Bone marrow (tissue), 2 donors: ENCODE measurements at places on chromosomes 1 and 21.

DNA sequence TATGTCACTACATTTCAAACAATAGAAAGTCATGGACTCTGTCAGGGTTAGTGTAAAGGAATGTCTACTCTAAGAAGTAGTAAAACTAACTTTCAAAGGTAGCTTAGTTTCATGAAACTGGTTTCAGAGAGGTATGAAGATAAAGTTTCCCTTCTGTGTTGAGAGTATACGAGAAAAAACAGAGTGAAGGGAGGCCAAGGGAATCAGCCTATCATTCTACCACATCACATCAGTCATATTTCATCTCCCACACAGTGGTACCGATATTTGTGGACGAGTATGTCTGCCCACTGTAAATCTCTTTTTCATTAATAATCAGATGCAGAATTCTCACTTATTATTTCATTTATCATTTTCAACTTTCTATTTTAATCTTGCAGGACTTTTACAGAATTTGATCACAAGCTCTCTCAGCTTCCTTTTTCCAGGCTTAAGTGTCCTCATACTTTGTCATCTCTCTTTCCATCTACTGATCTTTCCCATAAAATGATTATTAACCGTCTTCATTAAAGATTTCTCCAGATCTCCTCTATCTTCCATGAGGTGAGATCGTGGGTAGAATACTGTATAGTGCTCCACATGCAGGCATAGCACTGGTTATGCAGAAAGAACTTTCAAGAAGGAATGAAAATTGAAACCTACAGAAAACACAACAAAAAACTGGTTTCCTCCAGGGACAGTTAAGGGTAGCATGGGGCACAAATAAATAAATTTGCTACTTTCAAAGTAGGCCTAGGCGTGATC, 11.5 kb upstream of the IFI16 start:
- no peak for DNase-seq

GRCh38 chr1:53073868-53074311, 11.9 kb downstream of the PODN start:
- no peak for DNase-seq

DNA sequence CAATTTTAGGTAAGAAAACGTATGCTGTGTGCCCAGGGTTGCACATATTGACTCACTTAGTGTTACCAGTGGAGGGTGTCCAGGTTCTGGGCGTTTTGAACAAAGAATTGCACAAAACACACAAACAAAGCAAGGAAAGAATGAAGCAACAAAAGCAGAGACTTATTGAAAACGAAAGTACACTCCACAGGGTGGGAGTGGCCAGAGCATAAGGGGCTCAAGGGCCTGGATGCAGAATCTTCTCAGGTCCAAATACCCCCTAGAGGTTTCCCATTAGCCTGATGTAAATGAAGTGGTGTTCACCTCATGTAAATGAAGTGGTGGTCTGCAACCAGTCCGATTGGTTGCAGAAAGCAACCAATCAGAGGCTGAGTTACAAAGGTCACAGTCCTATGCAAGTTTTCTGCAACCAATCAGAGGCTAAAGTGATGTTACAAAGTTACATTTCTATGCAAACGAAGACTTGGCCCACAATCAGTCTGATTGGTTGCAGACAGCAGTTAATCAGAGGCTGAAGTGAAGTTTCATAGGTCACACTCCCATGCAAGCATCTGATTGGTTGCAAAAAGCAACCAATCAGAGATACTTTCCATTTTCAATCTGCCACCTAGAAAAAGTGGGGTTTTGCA, 228.3 kb downstream of the ST6GALNAC3 start:
- DNase-seq, result no peak

DNA sequence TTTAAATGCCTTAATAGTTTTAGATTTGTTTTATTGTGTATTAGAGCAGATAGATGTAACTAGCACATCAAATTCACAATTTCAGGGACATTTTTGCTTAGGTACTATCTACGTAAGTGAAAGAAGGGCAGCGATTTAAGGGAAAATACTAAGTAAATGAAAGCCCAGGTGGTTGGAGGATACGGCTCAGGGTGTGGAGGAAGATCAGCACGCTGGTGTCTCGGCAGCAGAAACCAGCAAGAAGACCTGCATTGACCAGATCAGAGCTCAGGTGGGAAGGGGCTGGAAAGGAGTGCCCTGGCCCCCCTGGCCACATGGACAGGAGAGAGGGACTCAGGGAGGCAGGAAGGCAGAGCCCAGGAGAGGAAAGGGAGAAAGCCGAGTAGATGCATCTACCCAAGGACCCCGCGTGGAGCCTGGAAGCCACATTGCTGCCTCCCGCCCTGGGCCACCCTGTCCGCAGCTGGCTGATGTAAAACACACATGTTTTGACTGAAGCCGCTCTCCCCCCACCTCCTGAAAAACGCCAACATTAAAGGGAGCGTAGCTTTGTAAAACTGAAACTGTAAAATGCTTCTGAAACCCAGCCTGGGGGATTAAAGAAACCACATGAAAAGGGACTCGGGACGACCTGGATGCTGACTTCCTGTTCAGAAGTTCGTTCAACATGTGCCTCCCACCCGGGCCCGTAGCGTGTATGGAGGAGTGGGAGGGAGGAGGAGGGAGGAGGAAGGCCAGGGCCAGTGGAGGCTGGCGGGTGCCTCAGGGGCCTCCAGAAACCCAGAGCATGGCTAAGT, 72.6 kb upstream of the TARDBP start:
- DNase-seq, result no peak

DNA sequence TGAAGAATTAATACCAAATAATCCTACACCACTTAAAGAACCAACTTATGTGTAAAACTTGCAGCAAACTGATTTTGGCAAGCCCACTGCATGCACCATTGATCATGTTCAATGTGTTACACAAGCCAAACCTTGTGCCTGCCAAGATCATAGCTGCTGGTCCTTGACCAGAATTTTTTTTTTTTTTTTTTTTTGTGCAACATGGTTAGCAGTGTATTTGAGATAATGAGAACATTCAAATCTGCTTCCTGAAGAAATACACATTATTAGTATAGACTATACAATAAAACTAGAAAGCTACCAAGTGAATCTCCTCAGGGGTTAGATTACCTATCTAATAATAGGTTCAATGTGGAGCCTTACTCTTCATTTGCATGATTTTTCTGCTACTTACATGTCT, 421.0 kb downstream of the MRPL39 start:
- DNase-seq, result no peak

DNA sequence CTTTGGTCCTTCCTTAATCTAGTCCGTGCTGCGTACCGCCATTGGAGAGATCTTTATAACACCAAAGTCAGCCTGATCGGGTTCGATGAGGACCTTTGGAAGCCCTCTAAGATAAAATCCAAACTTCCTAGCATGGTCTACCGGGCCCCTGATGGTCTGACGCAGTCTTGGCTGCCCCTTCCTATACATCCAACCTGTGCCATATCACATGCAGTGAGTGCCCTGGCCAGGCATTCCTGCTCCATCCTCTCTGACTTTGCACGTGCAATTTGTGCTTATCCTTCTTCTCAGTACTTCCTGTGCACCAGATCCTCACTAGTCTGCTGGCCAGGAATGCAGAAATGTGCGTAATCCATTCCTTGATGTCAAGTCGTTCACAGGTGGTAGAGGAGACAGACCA, 45.6 kb downstream of the CFAP57 start:
- no peak for DNase-seq

DNA sequence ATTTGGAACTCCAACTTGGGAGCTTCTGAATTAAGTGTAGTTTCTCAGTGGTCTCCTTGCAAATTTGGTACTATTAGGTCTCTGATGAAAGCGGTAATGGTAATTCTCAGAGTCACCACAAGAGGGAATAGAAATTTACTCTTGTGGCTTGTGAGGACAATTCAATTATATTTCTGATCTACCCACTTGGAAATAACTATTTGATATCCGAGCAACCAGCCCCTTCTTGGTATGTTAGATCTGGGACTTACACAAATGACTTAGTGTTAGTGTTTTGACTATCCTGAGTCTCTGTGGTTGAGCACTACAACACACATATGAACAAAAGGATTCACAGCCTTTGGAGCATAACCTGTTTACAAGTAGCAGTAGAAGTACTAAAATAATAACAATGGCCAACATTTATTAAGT, 68.1 kb downstream of the RPS6KA1 start:
- DNase-seq, result peak; percentile 41

- peak; percentile 79 for DNase-seq
Observed at GRCh38 chr1:154352581-154353459, 27.5 kb downstream of the ATP8B2 start.

- DNase-seq, result no peak
Observed at GRCh38 chr1:227728059-227728891, 6.8 kb downstream of the JMJD4 start.

- peak; percentile 50 for DNase-seq
Observed at GRCh38 chr1:243325305-243325890, 69.6 kb downstream of the SDCCAG8 start.

DNA sequence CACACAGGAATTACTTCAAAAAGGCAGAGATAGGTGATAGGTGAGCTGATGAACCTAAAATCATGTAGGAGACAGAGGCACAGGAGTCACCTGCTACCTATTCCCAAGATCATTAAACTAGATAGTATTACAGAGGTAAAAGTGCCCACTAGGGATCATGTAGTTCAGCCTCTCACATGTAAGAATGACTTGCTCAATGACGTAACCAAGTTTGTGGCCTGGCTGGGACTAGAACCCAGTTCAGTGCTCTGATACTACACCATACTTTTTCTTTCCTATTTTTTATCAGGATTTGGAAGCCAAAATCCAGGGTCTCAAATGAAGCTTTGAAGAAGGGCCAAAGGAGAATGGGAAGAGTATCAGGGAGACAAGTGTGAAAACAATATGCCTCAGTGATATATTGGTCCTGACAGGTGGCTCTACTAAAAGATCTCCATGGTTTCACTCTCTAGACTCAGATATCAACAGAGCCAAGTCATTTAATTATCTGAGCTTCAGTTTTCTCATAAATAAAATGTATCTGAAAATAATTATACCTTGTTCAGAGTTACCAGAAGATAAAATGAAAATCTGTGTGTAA, 87.3 kb upstream of the SLFNL1 start:
- no peak for DNase-seq

GRCh38 chr1:93219443-93219842, 38.9 kb downstream of the CCDC18 start:
- DNase-seq, result no peak

DNA sequence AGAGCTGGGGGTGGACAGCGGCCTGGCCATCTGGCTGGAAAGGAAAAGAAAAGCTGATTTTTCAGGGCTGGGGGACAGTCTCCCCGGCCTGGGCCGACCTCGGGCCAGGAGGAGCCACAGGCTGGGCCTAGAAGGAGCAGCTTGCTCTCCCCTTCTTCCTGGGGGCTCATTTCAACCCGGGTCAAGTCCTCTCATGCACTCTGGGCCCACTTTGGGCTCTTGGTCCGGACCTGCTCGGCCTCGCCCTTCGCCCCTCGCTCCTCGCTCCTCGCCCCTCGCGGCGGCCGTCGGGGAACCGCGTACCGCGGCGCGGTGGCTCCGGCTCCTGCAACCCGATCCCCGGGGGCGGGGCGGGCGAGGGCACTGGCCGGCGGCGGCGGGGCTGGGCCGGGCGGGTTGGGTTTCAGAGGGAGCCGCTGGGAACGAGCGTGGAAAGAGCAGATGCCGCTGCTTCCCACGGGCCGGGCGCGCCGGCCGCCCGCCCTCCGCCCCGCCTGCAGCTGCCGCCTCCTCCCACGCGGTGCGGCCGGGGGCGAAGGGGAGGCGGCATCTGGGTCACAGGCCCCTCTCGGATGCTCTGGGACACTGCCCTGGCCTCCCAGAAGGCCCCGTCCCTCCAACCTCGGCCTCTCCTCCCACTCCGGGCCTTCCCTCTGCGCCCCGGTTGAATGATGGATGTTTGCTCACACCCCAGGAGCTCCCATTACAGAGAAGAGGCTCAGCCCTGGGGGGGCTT, 6.6 kb downstream of the HEYL start:
- DNase-seq, result no peak

DNA sequence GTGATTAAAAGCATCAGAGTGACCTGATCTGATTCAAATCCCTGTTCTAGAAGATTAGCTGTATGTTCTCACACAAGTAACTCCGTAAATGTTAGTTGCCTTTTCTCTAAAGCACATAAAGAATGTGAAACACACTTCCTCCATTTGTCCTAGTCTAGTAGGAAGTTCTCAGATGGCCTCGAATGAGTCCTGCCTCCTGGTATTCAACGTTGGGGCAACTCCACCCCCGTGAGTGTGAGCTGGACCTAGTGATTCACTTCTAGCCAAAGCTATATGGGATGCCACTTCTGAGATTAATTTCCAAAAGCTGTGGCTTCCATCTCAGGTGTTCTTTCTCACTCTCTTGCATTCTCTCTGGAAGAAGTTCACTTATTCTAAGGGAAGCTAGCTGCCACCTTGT, 267.6 kb downstream of the GPATCH2 start:
- no peak for DNase-seq

GRCh38 chr1:99674115-99675064, 28.5 kb downstream of the PALMD start:
- DNase-seq, result no peak

DNA sequence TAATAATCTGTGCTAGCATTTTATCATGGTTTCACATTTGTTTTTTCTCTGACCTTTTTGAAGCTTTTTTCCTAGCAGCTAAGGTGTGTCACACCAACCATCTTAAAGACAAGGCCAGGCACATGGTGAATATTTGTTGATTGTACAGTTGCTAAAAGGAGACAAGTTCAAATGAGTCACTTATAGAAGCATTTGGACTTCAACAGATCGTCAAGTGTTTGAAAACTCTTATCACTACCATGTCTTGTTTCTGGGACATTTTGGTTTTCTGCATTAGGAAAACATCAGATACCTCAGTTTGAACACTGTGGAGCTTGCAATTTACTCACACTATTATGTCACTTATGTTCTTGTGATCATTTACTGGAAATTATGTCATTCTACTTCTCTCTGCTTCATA, 407.3 kb downstream of the USP25 start:
- no peak for DNase-seq

GRCh38 chr1:39335216-39335615, 130.7 kb downstream of the MACF1 start:
- DNase-seq, result no peak

DNA sequence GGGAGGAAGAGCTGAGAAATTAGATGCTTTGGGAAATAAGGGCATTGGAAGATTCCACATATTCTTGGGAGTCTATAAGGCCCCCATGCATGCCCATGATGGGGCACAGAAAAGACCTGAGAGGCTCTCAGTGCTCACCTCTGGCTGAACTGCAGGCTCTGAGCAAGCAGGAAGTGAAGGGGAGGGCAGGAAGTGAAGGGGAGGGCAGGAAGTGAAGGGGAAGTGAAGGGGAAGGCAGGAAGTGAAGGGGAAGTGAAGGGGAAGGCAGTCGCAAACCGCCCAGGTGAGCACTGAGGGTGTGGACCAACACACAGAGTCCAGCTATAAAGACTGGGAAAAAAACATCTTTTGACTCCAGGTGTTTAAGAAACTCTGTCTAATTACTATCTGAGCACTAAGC, 3.5 kb downstream of the KRTAP10-9 start:
- no peak for DNase-seq

- DNase-seq, result no peak
Observed at GRCh38 chr1:162062542-162063015, 6.9 kb upstream of the NOS1AP start.
